Activated CD4-positive, alpha-beta T cell treated with anti-CD3 and anti-CD28 coated beads, Interleukin-2, amount 10 ng/mL, durations not matched to agents 7 days and 5 days (primary cell): ENCODE measurements at places on chromosomes 7 and 10.

- DNase-seq: no peak
These were observed 1.2 kb downstream of the HSPA14 start for GRCh38 chr10:14839305-14839695.

DNA sequence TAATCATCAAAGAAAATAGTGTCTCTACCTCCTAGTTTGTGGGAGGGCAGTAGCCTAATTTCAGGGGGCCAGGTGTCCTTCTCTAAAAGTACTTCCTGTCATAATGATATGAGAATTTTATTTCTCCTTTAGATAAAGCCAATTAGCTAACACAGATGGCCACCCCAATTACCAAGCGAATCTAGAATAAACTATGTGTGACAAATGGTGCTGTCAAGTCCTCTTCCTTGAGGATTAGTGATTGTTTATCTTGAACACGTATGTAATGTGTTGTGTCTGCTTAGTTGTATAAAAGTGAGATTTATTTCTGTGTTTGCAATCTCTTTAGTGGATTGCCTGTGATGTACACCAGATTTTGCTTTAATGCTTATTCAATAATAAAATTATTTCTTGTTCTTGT, 1120.0 kb downstream of the SORCS1 start:
- no peak for DNase-seq

DNA sequence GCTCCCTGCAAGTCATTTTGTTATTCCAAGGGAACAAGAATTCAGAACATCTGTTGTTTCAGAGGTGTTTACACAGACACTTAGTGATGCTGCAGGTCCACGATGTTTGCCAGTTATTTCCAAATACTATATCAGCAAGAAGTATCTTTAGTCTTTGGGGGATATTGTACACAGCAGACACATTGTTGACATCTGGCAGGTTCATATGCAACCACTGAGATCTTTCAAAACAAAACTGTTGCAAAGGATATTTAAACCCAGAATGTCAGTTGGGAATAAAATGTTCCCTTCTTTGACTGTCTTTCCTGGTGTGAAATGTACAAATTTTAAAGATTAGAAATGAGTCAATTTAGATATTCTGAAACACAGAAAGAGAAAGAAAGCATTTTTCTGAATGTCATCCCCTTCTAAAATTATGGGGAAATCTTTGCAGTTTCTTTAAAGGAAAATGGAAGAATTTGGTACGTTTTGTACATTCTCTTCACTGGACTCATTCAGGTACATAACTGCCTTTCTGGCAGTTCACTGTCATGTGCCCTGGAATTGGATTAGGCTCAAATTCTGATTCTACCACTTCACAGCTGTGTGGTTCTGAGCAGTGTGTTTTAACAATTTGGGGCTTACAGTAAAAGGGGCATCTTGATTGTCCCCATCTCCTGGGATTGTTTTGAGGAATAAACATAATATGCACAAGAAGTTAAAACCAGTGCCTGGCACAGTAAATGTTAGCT, 40.3 kb upstream of the CELF2 start:
- no peak for DNase-seq

GRCh38 chr10:106866244-106866845, 298.2 kb downstream of the SORCS1 start:
- DNase-seq: no peak

DNA sequence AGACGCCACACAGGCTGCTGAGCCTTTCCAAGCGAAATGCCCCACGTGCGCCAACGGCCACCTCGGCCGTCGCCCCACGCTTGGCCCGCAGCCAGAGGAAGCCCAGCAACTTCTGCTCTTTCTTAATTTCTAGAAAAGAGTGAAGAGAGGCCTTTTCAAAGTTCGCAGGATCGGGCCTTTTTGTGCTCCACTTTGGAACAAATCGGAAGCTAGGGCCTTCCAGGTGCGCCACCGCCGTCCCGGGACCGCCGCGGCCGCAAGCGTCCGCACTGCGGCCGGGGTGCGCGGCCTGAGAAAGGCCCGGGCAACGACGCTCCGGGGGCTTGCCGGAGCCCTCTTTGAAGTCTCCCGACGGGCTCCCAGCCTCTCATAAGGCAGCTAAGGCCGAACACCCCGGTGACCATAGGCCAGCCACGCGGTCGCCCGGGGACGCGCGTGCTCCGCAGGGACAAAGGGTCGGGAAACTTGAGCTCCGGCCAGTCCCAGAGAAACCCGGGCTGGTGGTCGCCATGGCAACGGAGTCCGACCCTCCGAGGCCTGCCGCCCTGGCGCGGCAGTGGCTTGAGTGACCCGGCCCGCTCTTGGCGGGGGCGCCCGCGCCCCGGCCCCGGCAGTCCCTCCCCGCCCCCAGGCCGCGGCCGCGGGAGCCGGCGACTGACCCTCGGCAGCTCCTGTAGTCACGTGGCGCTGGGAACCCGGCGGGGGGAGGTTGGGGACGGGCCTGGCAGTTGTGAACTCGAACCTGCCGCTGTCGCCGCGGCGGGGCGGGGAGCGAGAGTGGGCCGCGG, at the start of gene REPIN1:
Gene REPIN1 (plus strand): TSS at position 727 of the 788 bp plus-strand sequence. CDS start 890 bp downstream, outside the sequence.
- DNase-seq: peak; percentile 83

DNA sequence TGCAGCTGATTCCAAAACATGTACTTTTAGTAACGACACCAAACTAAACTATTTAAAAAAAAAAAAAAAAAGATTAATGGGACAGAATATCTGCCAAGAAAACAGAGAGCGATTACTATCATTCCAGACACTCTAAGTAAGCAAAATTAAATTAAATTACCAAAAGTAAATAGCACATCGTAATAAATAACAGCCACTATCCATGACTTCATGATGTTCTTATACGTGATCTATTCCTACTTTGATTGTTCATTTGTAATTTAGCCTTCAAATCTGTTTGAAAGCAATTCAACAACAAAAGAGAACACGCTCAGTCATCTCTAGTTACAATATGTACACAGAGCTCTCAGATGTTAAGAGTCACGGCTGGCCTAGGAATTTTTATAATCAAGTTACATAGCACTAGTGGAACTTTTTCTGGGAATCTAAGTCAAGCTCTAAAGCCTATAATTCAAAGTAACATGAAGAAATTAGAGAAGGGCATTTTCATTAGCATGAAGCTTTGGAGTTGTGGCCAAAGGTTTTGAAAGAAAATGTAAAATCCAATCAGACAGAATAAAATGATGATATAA, 241.7 kb upstream of the NEBL start:
- DNase-seq: no peak

DNA sequence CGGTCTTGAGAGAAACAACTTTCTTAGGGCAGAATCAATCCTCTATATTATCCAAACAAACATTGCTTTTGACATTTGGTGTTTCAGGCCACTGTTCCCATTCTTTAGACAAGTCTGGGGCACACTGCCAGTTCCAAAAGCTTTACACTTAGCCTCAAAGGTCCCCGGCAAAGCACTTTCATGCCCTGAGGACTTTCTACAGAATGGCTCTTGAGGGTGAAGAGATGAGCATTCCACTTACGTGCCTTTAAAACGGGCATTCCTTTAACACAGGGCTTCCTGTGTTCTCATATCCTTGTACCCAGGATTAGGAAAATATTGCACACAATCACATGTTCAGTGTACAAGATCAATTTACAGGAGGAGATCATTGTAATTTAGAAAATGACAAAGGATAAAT, 13.1 kb upstream of the TMEM213 start:
- DNase-seq: no peak

DNA sequence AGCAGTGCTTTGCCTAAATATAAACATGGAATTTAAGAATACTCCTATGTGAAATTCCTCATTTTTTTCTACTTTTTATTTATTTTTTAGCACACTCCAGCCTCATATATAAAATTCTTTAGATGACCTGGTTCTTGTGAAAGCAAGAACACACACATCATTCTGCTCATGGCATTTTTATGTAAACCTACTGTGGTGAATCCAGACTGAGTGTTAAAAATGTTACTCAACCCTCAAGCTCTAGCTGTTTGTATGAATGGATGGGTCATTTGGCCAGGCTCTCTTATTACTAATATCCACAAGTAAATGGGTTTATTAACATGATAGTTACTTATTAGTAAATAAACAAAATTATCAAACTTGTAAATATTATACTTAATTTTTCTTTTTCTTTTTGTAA, 551.7 kb upstream of the LRRN3 start:
- DNase-seq: no peak

DNA sequence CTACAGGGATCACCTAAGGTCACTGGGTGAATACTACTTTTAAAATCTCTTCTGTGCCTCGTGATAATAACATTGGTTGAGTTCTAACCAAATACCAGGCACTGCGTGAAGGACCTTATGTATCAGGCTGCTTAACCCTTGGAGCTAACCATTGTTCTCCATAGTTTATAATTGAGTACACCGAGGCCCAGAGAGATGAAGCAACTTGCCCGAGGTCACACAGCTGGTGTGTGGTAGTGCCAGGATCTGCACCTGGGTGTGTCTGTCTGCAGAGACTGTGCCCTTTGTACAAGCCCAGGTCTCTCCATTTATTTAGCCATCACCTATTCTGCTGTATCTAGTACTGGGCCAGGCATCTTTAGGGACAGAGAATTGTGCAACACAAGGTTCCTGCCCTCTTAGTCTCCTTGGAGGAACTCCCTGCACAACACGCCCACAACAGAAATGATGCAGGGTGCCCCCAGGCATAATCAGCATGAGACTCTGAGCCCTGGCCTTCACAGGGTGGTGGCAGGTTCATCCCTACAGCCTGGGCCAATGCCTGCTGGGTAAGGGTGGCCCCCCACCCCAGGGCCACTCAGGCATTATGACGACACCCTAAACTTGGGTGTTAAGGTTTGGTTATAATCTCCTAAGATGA, 31.5 kb downstream of the UNC5B start:
- no peak for DNase-seq

DNA sequence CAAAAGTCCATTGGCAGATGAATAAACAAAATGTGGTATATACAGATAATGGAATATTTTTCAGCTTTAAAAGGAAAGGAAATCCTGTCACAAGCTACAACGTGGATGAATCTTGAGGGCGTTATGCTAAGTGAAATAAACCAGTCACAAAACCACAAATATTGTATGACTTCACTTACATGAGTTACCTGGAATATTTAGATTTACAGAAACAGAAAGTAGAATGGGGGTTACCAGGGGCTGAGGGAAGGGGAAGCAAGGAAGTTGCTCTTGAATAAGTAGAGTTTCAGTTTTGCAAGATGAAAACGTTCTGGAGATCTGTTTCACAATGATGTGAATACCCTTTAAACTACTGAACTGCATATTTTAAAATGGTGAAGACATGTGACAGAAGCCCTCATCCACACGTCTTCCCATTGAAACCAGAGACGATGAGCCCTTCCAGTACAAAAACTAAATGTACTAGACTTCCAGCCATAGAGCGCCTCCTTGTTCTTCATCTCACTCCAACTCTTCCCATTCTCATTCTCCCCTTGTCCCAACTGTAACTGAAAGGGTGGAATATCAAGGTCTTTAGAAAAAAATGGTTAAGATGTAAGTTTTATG, 62.4 kb downstream of the MICU1 start:
- DNase-seq: peak; percentile 42

DNA sequence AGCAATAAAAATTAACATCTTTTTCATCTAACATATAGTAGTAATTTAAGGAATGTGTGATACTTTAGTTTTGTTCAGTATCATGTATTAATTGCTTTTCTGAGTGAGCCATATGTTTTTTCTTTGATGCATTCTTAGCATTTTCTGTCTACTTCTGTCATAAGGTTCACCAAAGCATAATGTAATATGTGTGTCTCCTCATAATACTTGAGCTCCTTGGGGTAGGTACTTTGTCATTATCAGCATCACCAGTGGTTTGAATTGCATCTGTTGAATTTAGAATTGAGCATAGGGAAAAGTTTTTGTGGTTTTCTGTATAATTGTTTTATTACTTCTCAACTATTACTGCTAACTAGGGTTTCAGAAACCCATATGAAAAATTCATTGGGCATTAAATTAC, 26.5 kb downstream of the VPS50 start:
- no peak for DNase-seq

GRCh38 chr7:139094596-139094995, 14.9 kb downstream of the ZC3HAV1 start:
- DNase-seq: peak; percentile 37

DNA sequence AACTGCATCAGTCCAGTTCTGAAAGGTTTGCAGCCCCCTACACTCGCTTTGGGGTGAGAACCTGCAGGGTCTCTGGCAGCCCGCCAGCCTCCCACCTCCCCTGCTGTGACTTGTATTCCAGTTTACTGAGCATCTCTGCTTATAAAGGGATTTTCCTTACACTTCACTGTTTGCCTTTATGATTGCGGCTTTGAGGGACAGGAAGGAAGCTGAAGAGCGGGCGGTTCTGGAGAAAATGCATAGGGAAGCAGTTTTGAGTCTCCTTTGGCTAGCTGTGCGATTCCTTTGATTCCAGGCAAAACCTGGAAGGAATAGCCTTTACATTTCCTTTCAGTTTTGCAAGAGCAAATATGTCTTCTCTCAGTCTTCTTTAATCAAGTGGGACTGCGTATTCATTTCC, 65.0 kb upstream of the TRIM8 start:
- no peak for DNase-seq

GRCh38 chr10:21531164-21531563, 2.9 kb upstream of the MLLT10 start:
- no peak for DNase-seq

GRCh38 chr7:20407585-20408466, 77.1 kb downstream of the ITGB8 start:
- DNase-seq: no peak

DNA sequence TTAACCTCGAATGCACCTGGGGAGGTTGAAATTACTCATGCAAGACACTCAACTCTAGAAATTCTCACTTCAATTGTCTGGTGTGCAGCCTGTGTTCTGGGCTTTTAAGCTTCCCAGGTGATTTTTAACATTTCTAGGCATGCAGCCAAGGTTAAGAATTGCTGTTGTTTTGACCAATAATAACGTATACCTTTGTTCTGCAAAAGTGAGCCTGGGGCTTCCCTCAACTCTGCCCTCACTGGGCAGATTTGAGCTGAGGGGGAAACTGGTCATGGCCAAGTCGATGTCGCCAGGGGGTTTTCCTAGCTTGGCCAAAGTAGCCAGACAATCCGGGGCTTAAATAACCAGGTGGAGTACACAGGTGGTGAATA, 568 bp downstream of the PRSS2 start:
- DNase-seq: no peak

GRCh38 chr10:122178655-122179054, 92.4 kb upstream of the BTBD16 start:
- DNase-seq: no peak

- no peak for DNase-seq
These were observed 162.4 kb upstream of the PPP2R2D start for GRCh38 chr10:131738396-131738735.

DNA sequence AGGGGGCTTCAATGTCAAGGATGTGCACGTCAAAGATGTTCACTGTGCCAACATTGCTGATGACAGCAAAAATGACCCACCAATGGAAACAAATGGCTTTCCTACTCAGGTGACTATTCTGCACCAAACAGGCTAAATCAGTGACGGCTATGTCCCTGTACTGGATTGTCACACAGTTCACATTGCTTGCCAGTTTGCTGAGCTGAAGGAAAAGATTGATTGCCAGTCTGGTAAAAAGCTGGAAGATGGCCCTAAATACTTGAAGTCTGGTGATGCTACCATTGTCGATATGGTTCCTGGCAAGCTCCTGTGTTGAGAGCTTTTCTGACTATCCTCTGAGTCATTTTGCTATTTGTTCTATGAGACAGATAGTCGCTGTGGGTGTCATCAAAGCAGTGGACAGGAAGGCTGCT, 202.2 kb upstream of the ETV1 start:
- DNase-seq: no peak
